Stimulated activated CD8-positive, alpha-beta memory T cell treated with anti-CD3 and anti-CD28 coated beads, Interleukin-15, amount 100 ng/mL, for 48 hours (primary cell): ENCODE measurements at places on chromosomes 16 and 17.

DNA sequence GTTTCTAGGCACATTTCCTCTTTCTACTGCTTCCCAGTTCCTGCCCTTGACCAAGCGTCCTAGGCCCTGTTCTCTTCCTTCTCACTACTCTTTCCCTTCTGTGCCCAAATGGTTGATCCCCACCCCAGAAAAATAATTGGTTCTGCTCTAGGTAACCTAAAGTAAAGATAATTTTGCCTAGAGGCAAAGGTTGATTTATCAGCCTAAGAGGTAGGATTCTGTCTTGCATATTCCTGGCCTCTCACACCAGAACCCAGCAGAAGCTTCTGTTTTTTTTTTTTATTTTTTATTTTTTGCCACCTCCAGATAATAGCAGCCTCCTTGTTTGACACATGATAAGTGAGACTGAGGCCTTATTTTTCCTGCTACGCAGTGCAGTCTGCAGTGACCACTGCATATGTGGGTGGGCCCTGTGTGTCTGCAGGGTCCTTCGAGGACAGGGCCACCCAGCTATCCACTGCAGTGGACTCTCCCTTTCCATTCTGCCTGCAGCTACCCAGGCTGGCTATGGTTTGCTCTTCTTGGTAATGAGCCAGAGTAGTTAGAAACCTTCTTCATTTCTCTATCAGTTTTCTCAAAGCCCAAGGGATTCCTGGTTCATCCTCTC is 701 bp downstream of the PIPOX start:
- no peak for DNase-seq

DNA sequence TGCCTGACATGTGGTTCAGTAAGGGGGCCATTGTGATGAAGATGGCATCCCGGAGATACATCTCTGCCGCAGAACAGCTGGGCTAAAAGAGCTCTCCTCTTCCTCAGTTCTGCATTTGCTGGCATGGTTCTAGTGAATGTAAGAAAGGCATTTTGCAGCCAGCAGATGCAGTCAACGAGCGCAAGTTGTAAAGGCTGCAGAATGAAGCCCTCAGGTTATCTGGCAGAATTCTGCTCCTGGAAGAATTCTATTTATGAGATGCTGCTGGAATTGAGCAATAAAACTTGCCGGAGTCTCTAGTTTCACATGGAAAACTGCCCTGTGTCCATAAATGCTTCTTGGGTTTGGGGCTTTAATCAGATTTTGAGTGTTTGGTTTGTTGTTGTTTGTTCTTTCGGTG is 176.8 kb upstream of the HSBP1 start:
- DNase-seq, result no peak

DNA sequence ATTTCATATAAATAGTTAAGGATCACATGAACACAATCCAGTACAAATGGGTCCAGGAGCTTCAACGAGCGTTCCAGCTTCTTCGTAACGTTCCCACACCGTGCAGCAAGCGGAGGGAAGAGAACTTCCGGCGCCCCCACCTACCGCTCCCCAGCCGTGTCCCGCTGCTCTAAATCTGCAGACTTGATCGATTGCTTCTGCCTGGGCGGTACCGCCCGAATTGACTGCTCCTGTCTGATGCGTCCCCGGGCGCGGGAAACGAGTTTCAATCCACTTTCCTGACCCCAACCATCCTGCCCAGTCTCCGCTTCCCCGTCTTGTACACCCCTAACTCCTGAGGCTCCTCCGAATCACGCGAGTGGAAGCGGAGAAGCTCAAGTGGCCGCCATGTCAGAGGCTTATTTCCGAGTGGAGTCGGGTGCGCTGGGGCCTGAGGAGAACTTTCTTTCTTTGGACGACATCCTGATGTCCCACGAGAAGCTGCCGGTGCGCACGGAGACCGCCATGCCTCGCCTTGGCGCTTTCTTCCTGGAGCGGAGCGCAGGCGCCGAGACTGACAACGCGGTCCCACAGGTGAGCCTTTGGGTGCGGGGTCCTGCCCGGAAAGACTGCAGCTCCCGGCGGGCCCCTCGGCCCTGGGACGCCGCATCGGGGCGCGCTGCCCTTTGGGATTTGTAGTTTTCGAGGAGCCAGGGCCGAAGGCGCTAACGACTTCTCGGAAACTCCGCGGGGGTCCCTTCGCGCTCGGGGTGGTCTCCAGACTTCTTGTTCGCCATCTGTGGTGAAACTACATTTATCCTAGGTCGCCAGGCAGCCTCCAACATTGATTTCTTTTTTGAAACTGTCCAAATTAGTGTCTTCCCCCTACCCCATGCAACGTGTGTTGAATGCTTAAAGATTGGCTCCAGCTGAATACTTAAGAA is at the start of gene GINS3:
Gene GINS3, plus strand, starts transcription at position 257 of the 923 bp plus-strand sequence. Its CDS starts 131 bp downstream, at position 388.
- DNase-seq, result peak; percentile 78

GRCh38 chr16:16013812-16014211 is 64.4 kb downstream of the ABCC1 start:
- DNase-seq, result no peak

GRCh38 chr16:56382459-56382858 is 42.9 kb downstream of the AMFR start:
- no peak for DNase-seq

- no peak for DNase-seq
Observed at GRCh38 chr17:46056800-46057304, 57.8 kb downstream of the STH start.

GRCh38 chr16:11046382-11046931 is 102.1 kb downstream of the CLEC16A start:
- DNase-seq, result no peak

- no peak for DNase-seq
Observed at GRCh38 chr16:12341966-12342365, 365.4 kb downstream of the SNX29 start.

DNA sequence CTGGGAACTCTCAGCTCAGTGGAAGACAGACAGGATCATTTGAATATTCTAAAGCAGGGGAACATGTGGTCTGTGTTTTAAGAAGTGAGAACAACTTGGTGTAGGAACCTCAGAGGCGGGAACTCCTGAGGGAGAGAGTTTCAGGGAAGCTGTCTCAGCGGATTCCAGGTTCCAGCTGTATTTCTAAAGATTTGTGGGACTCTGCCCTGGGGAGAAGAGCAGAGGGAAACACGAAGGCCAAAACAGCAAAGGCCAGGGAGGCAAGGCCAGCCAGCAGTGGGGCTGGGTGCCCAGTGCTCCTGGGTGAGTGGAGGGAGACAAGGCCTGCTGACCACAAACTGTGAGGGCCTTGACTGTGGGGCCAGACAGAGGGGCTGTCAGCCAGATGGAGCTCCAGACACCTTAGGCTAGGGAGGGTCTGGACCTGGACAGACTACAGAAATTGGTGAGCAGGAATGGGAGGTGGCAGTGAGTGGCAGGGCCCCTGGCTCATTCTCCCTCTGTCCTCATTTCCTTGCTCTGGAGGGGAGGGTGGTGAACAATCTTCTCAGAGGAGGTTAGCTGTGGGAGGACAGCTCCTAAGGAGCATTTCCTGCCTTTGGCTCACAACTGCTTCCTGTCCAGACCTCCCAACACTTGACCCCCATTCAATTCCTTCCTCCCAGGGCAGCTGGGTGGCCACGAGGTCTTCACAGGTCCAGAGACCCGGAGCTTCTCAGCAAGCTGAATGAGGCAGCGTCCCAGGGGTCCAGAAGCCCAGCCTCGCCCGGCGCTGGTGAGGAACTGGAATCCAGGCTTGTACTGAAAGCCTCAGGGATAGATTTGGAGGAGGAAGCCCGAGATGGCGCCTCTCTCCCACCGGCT is 21.0 kb upstream of the FZD2 start:
- no peak for DNase-seq

- DNase-seq, result no peak
Observed at GRCh38 chr17:72332367-72332766, 211.5 kb downstream of the SOX9 start.

DNA sequence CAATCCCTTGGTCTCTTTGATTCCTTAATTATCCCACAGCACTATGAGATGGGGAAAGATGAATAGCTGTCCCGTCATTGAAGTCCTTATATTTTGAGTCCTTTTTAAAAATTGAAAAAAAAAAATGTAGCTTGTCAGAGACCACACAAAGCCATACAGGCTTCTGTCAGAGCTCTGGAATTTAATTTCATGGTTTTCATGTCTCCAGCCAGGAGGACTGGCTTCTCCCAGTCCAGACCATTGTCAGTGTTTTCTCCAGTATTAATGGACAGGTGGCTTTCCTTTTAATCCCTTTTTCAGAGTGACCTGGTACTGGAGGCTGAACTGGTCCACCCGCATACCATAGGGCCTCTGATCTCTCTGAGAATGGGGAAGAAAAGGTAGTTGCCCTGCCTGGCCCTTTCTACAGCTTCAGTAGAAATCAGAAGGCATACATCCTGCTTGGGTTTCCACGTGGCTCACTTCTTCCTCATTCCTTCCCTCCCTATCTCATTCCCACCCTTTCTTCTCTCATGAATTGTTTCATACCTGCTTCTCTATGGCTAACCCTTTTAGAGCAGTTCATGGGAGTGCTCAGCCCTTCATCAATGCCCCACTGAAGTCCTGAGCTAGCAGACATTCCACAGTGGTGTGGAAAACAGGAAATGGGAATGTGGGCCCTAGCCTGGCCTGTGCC is 29.1 kb downstream of the TRIM16 start:
- DNase-seq, result no peak

GRCh38 chr17:56939869-56940484 is 20.9 kb downstream of the COIL start:
- DNase-seq, result no peak

DNA sequence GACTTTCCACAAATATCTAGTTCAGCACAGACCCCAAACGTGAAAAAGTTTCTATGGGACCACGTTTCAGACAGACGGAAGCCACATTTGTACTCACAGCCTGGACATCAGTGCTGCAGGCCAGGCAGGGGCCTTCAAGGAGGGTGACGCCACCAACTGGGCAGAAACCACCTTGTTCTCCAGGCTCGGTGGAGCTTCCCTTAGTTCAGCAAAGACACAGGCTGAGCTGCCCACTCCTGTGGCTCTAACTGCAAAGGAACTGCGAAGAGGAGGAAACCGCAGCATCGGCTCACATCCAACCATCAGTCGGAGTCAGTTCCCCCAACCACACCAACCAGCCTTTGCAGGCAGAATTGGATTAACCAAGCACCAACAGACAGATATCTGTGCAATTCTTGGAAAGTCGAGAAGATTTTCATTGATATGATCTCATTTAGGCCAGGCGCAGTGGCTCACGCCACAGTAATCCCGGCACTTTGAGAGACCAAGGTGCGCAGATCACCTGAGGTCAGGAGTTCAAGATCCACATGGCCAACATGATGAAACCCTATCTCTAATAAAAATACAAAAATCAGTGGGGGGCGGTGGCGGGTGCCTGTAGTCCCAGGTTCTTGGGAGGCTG is 73.3 kb upstream of the CNEP1R1 start:
- DNase-seq, result no peak

- no peak for DNase-seq
Observed at GRCh38 chr16:85157813-85158742, 45.8 kb upstream of the CIBAR2 start.

- DNase-seq, result no peak
Observed at GRCh38 chr17:60154616-60155426, 5.0 kb downstream of the CA4 start.

DNA sequence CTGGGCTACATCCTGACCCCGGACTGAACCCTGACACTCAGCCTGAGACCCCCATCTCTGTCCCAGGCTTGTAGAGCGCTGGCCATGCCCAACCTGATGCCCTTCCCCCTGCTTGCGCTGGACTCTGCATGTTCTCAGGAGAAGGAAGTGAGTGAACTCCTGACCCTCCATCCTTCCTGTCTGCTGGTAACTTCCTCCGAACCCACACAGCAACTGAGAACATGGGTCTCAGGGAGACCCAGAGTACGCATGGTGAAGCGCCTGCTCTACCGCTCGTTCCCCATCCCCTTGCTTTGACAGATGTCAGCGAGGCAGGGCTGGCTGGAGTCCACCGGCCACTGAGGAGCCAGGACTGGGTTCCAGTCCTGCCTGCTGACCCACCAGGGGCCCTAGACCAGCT is 6.1 kb downstream of the CAMKK1 start:
- no peak for DNase-seq

DNA sequence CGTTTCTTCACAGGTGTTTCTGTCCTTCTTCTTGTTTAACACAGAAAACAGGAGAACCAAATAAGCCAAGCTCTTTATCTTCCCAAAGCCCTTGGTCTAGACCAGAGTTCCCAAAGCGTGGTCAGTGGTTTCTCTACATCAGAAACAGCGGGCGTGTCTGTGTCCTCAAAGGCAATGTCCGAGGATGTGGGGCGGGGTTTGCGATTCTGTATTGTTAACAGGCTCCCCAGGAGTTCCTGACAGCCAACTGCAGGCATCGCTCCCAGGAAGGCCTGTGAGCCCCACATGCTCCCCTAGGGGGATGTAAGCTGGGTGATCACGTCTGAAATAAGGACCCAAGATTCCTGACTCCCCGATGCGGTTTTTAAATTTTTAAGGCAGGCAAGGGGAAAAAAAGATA is 28.4 kb upstream of the SLC25A19 start:
- no peak for DNase-seq

DNA sequence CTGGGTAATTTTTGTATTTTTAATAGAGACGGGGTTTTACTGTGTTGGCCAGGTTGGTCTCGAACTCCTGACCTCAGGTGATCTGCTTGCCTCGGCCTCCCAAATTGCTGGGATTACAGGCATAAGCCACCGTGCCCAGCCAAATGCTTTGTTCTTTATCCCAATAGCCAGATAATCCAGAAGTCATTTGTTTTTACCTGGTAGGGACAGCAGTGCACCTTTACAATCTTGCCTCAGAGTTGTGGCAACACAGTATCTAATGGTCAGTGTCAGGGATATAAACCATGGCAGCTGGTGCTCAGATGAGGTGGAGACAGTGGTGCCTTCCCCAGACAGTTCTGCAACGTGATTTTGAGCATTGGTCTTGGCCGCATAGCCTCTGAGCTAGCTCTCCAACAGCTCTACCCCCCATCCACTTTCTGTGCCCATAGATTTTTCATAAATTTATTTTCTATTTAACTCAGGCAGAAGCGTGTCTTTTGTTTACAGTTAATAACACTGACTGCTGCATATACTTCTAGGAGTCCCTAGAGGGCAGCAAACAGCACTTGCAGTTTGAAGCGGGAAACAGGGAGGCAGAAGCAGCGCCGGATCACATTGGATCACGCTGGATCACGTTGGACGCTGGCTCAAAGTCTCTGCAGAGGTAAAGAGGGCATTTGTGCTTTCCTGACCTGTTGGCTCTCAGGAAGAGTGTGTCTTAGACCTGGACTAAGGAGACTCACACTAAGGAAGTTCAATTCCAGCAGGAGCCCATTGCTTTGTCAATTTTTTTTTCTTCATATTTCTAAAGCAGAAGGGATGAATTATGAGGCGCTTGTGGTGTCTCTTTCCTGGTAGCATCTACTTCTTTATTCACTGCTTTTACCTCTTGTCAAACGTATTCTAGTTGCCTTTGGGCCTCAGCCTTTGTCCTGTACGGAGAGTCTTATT is 5.1 kb upstream of the GGT6 start:
- DNase-seq, result peak; percentile 28

DNA sequence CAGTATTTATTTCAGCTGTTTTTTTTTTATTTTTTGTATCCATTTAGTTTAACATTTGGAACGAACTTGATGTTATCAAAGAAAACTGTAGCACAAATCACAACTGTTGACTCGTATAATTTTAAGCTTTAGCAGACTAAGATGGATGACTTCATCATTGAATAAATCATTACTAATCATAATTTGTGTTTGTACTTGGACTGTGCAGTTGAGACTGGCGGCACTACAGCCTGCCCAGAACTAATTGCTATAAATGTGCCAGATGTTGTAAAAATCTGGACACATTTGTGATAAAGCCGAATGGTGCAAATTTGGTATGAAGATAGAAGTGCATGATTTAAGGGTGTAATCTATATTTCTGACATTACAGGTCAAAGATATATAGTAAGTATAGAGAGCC is 897.7 kb upstream of the CDH8 start:
- no peak for DNase-seq

GRCh38 chr17:82354804-82355308 is 4.2 kb upstream of the TEX19 start:
- no peak for DNase-seq

- no peak for DNase-seq
Observed at GRCh38 chr16:10332241-10332640, 53.6 kb upstream of the ATF7IP2 start.
